Esophagus muscularis mucosa (tissue), 4 donors: ENCODE measurements at places on chromosomes 1 and 21. TPM values are rescaled to one million over a fixed set of nuclear protein-coding genes. Genes with fewer than 3 reads are reported as not detected.

DNA sequence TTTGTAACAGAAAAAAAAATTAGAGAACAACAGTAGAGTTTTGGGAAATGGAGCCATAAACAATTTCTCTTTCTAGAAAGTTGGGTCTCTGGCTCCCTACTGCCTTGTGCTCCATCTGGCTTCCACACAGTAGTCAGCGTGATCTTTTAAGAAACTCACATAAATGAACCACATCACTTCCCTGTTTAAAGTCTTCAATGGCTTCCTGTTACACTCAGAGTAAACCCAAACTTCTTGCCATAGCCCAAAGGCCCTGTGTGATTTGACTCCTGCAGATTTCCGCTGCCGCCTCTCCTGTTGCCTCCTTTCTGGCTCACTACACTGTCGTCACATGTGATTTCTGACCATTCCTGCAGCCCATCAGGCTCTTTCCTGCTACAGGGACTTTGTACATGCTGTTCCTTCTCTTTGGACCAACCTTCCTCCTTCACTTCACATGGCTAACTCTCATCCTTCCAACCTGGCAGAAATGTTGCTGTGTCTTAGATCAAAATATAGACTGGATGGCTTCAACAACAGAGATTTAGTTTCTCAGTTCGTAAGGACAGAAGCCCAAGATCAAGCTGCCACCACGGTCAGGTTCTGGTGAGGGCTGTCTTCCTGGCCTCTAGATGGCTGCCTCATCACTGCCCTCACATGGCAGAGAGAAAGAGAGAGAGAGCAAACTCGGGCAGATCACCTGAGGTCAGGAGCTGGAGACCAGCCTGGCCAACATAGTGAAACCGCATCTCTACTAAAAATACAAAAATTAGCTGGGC is 34.0 kb downstream of the OPRD1 start:
- no peak for DNase-seq

DNA sequence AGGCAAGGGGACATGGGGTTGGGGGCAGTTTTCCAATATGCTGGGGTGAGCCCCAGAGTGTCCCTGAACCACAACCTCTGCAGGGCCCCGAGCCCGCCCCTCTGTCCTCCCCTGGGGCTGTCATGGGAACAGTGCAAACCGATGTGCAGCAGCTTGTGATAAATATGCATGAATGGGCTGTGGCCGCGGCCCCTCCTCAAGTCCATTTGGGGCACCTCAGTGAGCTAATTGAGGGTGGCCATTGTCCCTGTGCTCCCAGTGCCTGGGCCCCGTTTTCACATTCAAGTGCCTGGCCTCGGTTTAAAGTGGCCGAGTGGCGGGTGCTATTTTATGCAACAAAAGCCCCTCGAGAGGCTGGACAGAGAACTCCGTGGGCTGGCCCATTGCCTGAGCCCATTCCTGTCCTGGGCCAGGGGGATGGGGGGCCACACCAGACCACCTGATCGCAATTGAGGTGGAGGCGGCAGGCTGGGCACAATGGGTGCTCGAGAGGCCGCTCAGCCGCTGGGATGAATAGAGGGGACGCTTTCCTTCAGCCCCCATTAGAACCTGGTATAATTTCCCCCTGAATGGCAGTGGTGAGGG is 193.7 kb downstream of the FOXD2 start:
- no peak for DNase-seq

- no peak for DNase-seq
Measured at GRCh38 chr1:13507075-13507474, 6.7 kb downstream of the LRRC38 start.

SPRR5 gene
- not detected for total RNA-seq

USP1 gene
- total RNA-seq, result 29.8 TPM
